NCI-H345 (cell line): ENCODE measurements at places on chromosomes 5 and 9.

DNA sequence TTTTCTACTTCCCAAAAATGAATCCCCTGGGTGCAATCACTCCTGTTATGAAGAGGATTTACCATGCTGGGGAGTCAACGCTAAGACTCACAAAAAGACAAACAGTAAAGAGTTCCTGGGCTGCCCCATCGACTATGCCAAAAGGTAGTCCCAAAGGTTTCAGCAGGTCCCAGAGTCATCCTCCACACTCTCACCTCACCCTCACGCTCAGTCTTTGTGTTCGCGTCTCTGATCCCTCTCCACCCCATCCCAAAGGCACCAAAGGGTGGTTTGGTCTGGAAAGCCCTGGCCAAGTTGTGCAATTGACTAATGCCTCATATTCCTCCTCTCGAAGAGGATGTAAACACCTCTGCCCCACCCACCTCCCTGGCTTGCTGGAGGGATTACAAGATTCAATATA lies 240.2 kb upstream of the NFIL3 start:
- DNase-seq, result no peak

DNA sequence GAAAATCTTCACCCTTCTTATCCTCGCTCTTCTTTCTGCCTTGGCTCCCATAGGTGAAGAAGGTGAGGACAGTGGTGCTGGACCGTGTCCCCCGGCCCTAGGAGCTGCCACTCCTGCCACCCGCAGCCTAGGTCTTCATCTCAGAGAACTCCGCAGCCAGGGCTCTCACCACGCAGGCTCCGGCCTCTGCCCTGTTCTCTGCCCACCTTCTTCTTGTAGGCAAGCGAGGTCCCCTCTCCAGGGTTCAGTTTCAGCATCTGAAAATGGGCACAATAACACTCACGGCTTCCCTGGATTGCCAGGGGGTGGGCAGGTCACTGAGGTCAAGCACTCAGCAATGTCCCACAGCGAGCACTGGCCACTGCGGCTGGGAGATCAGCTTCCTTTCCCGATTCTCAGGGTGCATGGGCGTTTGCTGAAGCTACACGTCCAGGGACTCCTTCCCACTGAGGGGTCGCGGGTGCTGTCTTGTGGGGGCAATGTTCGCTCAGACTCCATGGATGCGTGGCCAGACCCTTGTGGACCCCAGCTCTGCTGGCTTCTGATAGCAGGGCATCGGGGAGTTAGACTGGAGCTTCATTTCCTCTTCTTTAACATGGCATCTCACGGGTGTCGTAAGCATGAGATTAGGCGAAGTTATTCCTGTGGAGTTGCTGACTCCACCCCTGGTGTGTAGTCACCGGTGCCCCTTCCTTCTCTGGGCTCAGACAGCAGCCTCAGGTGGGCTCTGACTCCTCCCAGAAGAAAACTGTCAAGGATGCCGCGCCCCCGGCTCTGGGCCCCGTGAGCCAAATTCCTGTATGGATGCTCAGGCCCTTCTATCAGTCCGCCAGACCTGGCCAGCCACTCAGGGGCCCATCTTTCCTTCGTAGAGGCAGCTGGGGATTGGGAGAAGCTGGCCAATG lies 145.1 kb upstream of the IRX2 start:
- no peak for DNase-seq

GRCh38 chr9:99544526-99544925 lies 277.2 kb upstream of the NR4A3 start:
- no peak for DNase-seq

- DNase-seq, result no peak
Observed at GRCh38 chr9:89748021-89748670, 143.3 kb downstream of the GADD45G start.

- DNase-seq, result no peak
Observed at GRCh38 chr5:90402521-90403255, 6.9 kb downstream of the CETN3 start.

- DNase-seq, result no peak
Observed at GRCh38 chr5:142527234-142527633, 158.7 kb downstream of the FGF1 start.

DNA sequence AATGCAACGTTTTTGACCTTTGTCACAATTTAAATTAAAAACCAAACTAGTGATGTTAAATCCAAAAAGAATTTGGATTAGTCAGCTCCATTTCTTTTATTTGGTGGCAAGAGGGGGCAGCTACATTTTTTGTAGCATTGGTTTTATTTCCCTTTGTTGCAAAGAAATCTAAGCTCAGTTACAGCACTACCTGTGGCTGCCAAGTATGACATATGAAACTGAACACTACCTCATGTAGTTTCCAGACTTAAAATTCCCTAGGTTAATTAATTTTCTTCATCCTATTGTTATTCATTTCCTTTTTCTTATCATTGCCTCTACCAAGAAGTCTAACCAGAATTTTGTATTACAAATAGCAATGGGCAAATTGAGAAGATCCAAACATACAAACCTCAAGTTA lies 393.5 kb downstream of the BRINP1 start:
- no peak for DNase-seq

GRCh38 chr5:77981820-77982219 lies 205.7 kb upstream of the TBCA start:
- no peak for DNase-seq

DNA sequence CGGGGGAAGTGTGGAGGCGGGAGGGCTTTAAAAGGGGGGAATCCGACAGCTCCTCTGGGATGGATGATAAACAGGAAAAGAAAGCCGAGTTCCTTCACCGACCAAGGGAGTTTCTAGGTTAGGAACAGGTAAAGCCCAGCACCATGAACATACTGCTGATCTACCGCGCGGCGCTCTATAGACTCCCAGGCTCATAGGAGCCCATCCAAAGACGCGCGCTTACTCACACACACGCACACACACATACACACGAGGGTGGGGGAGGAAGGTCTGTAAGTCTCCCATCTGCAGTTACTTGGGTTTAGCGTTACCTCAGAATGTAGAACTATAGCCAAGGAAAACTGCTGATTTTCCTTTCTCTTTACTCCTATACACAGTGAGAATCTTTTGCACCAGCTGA lies 2.6 kb upstream of the GABRB2 start:
- DNase-seq, result no peak

DNA sequence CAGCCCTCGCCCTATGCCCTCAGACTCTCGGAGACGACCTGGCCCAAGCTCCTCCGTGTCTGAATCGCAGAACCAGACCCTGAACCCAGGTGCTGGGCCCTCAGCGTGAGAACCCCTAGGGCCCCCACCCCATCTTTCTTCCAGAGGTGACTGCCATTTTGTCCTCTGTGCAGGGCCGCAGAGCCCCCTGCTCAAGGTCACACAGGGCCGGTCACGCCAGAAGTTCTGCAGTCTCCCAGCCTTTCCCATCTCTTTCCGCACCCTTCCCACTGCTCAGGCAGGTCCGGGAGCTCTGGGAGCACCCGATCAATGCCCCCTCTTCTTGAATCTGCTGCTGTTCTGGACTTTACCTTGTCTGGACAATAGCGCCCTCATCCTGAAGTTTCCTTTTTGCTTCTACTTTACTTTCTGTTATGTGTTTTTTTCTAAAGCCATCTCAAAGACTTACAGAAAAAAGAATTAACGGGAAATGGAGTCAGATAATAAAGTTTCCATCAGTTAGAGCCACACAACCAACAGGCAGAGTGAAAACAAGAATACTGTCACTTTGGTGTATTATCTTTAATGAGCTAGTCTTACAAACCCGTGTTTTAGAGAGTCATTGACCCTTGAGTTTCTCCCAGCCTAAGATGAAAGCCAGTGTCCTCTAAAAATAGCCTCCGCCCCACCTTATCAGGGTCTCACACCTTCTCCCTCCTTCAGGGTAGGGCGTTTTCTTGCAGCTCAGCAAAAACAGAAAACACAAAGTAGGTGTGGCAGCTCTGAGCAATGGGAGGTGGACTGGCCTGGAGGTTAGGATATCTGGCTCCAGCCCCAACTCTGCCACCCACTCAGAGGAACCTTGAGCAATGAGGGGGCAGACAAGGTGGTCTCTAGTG lies 1.8 kb downstream of the TMOD1 start:
- DNase-seq, result no peak

- no peak for DNase-seq
Observed at GRCh38 chr9:136197084-136197875, 7.6 kb downstream of the LHX3 start.

GRCh38 chr5:139488260-139488659 lies 5.7 kb upstream of the STING1 start:
- no peak for DNase-seq

DNA sequence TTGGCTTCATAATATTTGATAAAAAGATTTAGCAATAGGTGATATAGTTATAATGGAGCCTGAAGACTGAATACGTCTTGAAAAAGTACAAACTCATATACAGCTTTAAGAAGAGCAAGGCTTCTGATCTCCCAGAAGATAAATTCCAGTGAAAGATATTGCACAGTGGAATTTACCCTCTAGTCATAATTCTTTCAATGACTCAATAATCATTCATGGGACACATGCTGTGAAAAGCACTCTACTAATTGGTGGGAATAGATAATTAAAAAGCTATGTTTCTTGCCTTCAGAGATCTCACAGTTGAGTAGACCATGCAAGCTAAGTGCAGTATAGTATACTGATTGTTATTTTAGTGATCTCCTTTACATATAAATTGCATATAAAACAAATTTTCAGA lies 538.6 kb upstream of the CYLC2 start:
- no peak for DNase-seq
